ENCODE measurements at places on chromosomes 2 and 18. TPM values are rescaled to one million over a fixed set of nuclear protein-coding genes. Genes with fewer than 3 reads are reported as not detected.

CRYGD gene
- not detected for total RNA-seq

FOXD4L1 gene
- 0.52 TPM for total RNA-seq

DYNC2LI1 gene
- 20.0 TPM for total RNA-seq

CD207 gene
- total RNA-seq, result not detected

HOXD4 gene
- 1.3 TPM for total RNA-seq

DNA sequence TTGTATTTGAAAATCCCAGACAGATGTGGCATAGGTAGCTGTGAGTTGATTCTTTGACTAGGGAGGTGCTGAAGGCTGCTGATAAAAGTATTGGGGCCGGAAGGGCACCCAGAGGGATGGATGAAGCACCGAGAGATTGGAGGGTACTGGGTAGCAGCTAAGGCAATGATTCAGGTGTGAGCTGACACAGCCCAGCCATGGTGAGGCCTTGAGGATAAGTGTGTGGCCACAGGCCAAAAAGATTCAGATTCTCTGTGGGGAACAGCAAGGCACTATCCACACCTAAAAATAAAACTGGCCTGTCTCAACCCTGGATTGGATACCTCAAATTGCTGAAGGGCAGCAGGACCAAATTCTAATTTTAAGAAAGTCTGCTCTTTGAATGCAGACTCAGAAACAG, 35.2 kb downstream of the RDH14 start:
- DNase-seq, result no peak

DNA sequence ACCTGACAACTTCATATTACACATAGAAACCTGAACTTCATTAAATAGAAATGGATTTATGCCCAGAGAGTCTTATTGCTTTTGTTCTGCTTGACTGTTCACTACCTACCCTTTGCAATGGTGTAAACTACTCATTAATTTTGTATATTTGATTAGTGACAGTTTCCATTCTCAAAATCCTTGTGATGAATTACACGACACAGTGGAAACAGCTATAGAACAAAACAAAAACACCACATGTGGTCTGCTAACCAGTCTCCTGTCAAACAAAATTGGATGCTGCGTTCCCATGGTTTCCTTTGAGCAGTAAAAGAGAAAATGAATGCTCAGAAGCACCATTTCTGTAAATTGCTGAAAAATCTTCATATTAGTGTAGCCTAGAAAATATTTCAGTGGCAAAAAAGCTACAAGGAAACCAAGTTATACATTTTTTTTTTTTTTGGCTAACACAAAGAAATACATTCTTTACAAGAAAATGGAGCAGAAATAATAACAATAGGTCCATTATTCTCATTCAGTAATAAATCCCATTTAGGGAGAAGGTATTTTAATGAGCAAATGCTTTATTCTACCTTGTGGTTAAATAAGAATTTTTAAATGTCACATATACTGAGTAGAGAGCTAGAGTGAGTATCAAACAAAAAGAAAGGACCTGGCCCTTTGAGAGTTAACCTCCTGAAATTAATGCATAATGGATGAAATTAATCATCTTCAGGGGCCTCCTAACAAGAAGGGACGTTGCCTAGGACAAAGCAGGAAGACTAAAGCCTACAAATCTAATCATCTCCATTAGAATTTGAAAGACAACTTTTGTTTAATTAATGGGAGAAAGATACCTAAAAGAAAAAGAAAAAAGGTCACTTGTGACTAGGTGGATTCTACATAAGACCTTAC, 355.1 kb upstream of the ZC3H15 start:
- no peak for DNase-seq

GRCh38 chr2:102749938-102750337, 11.9 kb upstream of the TMEM182 start:
- no peak for DNase-seq

GRCh38 chr2:113112441-113112840, 15.0 kb upstream of the IL1RN start:
- no peak for DNase-seq
